ENCODE measurements at places on chromosomes 7 and 10. TPM values are rescaled to one million over a fixed set of nuclear protein-coding genes. Genes with fewer than 3 reads are reported as not detected.
A peak's percentile ranks its signal among the peaks of the same experiment; 100 is the strongest.

- no peak for DNase-seq
Observed at GRCh38 chr10:89490596-89491335, 44.6 kb downstream of the SLC16A12 start.

- DNase-seq = no peak
Observed at GRCh38 chr7:133124974-133125373, 43.1 kb upstream of the CHCHD3 start.

The TUBB8 gene
- total RNA-seq = not detected

The SUN3 gene
- not detected for total RNA-seq

GRCh38 chr7:133773601-133774000 is 353.5 kb upstream of the LRGUK start:
- DNase-seq = no peak

The SPDYE2 gene
- not detected for total RNA-seq

- no peak for DNase-seq
Observed at GRCh38 chr7:132041108-132041507, 484.7 kb upstream of the PODXL start.

GRCh38 chr7:114901771-114902170 is 20.1 kb upstream of the MDFIC start:
- DNase-seq = no peak

The RAB18 gene
- total RNA-seq = 141 TPM

The CREB5 gene
- total RNA-seq = 18.4 TPM

GRCh38 chr7:154469652-154470051 is 417.5 kb downstream of the DPP6 start:
- DNase-seq = no peak

GRCh38 chr10:49655099-49655498 is 24.4 kb upstream of the C10orf53 start:
- DNase-seq = no peak

- no peak for DNase-seq
Observed at GRCh38 chr7:135716677-135717238, 11.2 kb downstream of the SLC13A4 start.

DNA sequence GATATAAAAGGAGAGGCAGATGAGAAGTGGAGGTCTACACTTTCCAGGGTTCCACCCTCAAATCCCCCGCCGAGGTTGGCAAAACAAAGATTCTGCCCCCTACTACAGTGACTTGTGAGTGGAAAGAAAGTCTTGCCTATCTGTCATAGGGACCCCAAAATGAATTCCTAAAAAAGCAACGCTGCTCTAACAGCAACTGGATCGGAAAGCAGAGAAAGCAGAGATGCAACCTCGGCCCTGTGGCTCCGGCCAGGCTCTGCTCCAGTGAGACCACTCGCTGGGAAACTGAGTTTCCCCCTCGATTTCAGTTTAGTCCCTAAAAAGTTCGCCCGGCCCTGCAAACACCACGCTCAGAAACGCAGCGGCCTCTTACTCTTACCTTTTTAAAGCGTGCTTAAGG is 297.9 kb upstream of the NFE2L3 start:
- DNase-seq = no peak

The SPDYE2B gene
- total RNA-seq = not detected

The NUTM2E gene
- total RNA-seq = not detected

The C10orf62 gene
- 1.4 TPM for total RNA-seq

GRCh38 chr10:62992145-62992721 is 140.9 kb upstream of the NRBF2 start:
- DNase-seq = peak; percentile 23

- DNase-seq = no peak
Observed at GRCh38 chr7:129969881-129970446, 17.2 kb upstream of the UBE2H start.

- DNase-seq = peak; percentile 68
Observed at GRCh38 chr10:124671486-124672075, 72.6 kb downstream of the FAM53B start.

The NOS3 gene
- total RNA-seq = 25.1 TPM

GRCh38 chr7:140201393-140201792 is 24.6 kb upstream of the KDM7A start:
- DNase-seq = no peak
